Ovary (tissue), 10 donors: ENCODE measurements at places on chromosomes 16 and 17. TPM values are rescaled to one million over a fixed set of nuclear protein-coding genes. Genes with fewer than 3 reads are reported as not detected.

DNA sequence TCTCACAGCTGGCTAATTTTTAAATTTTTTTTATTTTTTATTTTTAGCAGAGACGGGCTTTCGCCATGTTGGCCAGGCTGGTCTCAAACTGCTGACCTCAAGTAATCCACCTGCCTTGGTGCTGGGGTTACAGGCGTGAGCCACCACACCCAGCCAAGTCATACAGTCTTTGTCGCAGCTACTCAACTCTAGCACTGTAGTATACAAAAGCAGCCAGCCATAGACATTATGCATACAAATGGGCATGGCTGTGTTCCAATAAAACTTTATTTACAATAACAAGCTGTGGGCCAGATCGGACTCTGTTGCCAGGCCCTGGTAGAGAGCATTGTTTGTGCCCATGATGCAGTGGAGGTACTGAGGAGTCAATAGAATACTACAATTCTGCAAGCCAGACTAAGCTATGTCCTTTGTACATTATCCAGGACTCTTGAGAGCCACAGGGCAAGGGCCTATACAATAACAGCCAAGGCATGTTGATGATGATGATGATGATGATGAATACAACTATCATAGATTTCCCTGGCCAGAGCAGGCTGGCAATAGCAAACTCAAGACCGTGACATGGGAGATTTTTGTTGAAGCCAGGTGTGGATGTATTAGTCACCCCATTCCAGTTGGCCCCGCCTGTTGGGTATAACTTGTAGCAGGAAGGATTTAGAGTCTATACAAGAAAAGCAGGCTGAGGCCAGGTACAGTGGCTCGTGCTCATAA is 101.8 kb downstream of the MYH11 start:
- H3K4me1 ChIP-seq = no peaks in the 10 kb centered on the region
- no peaks in the 10 kb centered on the region for H3K36me3 ChIP-seq
- H3K4me3 ChIP-seq = no peak overlapping the region
- H3K27ac ChIP-seq = no peak overlapping the region

GRCh38 chr16:11738742-11739544 is 3.7 kb downstream of the TXNDC11 start:
- H3K4me1 ChIP-seq = peaks cover 24% of the 10 kb centered on the region
- H3K4me3 ChIP-seq = no peak overlapping the region
- DNase-seq = no peak
- H3K27me3 ChIP-seq = no peaks in the 10 kb centered on the region

CACNG3 gene
- not detected for total RNA-seq

DNA sequence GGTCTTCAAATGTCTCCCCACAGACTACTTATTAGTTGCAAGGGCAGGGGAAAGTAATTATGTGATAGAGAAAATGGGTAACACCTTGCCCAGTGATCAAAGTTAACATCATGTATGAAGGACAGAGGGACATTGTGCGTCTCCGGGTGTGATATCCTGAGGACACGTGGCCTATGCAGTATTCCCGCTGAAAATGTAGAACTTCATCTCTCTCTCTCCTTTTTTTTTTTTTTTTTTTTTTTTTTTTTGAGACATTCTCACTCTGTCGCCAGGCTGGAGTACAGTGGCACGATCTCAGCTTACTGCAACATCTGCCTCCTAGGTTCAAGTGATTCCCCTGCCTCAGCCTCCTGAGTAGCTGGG is 7.9 kb upstream of the CUEDC1 start:
- H3K4me3 ChIP-seq = no peak overlapping the region
- no peaks in the 10 kb centered on the region for H3K4me1 ChIP-seq
- H3K36me3 ChIP-seq = no peaks in the 10 kb centered on the region
- H3K27me3 ChIP-seq = no peaks in the 10 kb centered on the region

- H3K27me3 ChIP-seq = peaks cover 2% of the 10 kb centered on the region
- no peak within 1 kb of the TSS for H3K27ac ChIP-seq
Observed at GRCh38 chr17:44004077-44004760, at the start of gene NAGS. Gene NAGS, plus strand, starts transcription at chr17:44004622. Its CDS starts 42 bp downstream, at chr17:44004664.
